ENCODE measurements at places on chromosomes 6 and 20.
A peak's percentile ranks its signal among the peaks of the same experiment; 100 is the strongest.

- no peak for DNase-seq
These were observed 41.3 kb upstream of the CLDN20 start for GRCh38 chr6:155222506-155222905.

DNA sequence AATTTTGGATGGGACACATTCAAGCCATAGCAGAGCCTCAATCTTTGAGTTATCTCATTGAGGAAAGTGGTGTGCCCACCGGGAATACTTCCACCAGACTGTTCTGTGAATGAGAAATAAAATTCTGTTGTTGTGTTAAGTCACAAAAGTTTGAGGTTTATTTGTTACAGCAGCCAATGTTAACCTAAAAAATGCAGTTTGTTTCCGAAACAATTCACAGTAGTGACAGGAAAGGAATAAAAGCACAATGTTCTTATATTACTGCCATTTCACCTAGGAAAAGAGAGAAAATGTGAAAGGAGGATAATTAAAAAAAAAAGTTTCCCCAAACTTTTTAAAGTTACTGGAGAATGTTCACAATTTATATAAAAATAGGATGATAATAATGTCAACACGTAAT, 344.6 kb downstream of the CD83 start:
- DNase-seq = no peak

- peak; percentile 56 for DNase-seq
These were observed 1.1 kb downstream of the JAG1 start for GRCh38 chr20:10672624-10673127.

GRCh38 chr20:40697541-40697940, 8.5 kb upstream of the MAFB start:
- DNase-seq = no peak

- DNase-seq = no peak
These were observed 91.2 kb downstream of the ISM1 start for GRCh38 chr20:13312300-13312699.

GRCh38 chr6:63935732-63936131, 300.1 kb downstream of the PHF3 start:
- DNase-seq = no peak

DNA sequence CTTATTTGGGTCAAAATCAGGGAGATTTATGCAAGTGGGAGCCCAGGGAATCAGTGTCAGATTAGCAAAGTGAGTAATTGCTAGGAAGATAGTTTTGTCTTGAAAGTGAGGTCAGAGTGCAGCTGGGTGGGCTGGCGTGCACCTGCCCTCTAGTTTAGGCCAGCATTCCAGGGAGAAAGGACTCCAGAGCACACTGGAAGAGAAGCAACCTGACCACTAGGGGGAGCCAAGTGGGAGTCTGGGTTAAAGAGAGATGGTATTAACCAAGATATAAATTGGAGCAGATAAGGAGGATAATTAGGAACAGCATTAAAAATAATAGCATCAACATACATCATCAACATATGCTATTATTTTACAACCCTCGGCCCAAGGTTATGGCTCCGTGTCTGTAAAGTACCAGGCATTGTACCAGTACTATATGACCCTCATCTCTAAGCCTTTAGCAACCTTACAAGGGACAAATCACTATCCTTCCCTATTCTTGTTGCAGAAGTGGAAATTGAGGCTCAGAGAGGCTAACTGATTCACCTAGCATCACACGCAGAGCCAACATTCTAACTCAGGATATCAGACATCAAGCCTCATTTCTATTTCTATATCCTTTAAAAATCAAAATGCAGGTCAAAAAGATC, 57.8 kb downstream of the SLC2A10 start:
- DNase-seq = peak; percentile 36

DNA sequence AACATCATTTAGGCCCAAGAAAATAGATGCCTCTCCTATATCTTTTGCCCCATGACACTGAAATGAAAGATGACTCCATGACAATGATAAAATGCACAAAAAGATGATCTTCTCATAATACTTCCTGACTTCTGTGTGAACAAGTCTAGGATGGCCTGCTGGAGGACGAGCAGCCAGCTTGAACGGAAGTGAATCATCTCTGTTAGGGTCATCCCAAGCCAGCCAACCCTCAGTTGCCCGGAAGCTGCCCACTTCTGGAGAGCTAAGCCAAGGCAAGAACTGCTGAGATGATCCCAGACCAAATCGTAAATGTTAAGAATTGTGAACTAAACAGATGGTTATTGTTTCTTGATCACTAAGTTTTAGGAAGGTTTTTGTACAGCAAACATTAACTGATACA, 249.7 kb upstream of the HS3ST5 start:
- no peak for DNase-seq

GRCh38 chr6:168504366-168504765, 63.4 kb downstream of the SMOC2 start:
- no peak for DNase-seq

- no peak for DNase-seq
These were observed 404.1 kb upstream of the ID4 start for GRCh38 chr6:19432966-19433498.

GRCh38 chr20:60138256-60139220, 180.3 kb downstream of the CDH26 start:
- peak; percentile 76 for DNase-seq
